ENCODE measurements at places on chromosomes 6 and 20.
A peak's percentile ranks its signal among the peaks of the same experiment; 100 is the strongest.

- H3K27me3 ChIP-seq, result no peaks in the 10 kb centered on the region
- H3K36me3 ChIP-seq, result no peaks in the 10 kb centered on the region
- H3K27ac ChIP-seq, result no peak overlapping the region
- H3K4me1 ChIP-seq, result no peaks in the 10 kb centered on the region
- H3K4me3 ChIP-seq, result no peak overlapping the region
These were observed 8.7 kb upstream of the RPP40 start for GRCh38 chr6:5012519-5012918.

DNA sequence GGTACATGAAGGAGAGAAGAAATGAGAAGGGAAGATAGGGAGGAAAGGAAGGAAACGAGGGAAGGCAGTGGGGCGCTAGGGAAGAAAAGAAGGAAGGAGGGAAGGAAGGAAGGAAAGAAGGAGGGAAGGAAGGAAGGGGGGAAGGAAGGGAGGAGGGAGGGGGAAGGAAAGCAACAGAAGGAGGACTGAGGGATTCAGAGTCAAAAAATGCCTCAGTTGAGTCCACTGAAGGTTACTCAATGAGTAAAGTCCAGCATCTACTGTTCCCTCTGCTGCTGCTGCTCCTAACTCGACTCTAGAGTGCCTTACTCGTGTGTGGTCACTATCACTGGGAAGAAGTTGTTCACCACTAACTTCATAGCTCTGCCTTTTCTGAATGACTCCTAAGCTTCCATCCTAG lies 33.8 kb downstream of the PHACTR1 start:
- H3K4me1 ChIP-seq, result peaks cover 13% of the 10 kb centered on the region
- H3K27ac ChIP-seq, result no peak overlapping the region
- no peak overlapping the region for H3K4me3 ChIP-seq

DNA sequence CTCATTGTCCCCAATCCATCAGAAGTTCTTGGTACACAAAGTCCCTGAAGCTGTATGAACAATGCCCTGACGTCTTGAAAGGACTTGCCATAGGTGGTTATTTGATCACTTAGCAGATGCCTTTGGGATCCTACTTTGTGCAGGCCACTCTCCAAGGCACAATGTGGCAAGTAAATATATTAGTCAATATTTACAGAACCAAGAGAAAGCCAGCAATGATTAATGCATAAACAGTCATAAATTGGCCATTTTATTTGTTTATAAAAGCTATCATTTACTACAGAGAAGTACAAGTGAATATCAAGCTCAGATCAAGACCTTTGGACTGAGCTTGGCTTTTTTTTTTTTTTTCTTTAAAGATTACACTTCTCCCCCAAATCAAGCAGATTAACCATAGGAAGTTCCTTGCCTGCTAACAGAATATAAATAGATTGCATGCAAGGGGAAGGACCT lies 161.8 kb downstream of the MTHFD1L start:
- no peaks in the 10 kb centered on the region for H3K27me3 ChIP-seq
- H3K4me3 ChIP-seq, result no peak overlapping the region
- no peaks in the 10 kb centered on the region for H3K4me1 ChIP-seq
- DNase-seq, result no peak
- no peak overlapping the region for H3K27ac ChIP-seq

DNA sequence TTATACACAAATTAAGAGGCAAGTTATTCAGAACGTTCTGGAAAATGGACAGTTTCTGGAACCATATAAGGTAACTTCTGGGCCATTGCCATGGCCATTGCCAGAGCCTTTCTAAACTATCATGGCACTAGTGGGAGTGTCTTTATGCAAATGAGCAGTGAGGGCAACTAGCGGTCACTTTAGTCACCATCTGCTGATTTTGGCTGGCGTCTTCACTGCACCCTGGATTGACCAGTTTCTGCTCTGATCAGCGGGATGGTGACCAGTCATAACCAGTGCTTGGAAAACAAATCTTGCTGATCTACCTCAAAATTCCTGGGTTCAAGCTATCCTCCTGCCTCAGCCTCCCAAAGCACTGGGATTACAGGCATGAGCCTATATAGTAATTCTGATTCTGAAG lies 7.3 kb upstream of the SNTA1 start:
- H3K27me3 ChIP-seq, result no peaks in the 10 kb centered on the region
- H3K36me3 ChIP-seq, result no peaks in the 10 kb centered on the region
- H3K4me1 ChIP-seq, result no peaks in the 10 kb centered on the region
- H3K4me3 ChIP-seq, result no peak overlapping the region
- no peak for DNase-seq

GRCh38 chr6:111201764-111202163 lies 114.5 kb downstream of the SLC16A10 start:
- no peak overlapping the region for H3K4me3 ChIP-seq
- no peak overlapping the region for H3K27ac ChIP-seq
- no peaks in the 10 kb centered on the region for H3K27me3 ChIP-seq
- H3K4me1 ChIP-seq, result no peaks in the 10 kb centered on the region
- H3K36me3 ChIP-seq, result no peaks in the 10 kb centered on the region

DNA sequence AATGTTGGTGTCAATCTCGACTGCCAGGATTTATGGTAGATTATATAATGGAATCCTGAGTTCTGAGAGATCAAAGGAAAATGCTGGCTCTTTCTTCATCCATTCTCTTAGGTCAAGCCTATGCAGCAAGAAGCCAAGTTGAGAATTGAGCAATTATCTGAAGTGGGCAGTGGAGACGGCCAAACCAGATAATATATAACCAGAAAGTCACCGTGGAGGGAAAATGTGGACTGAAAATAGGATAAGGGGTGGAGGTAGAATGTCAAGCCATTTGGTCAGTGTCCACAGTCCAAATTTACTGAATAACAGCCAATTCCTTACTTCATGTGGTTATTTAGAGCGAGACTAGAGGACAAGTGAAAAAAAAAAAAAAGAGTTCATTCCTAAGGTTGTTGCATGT lies 107.8 kb upstream of the ESR1 start:
- no peaks in the 10 kb centered on the region for H3K36me3 ChIP-seq
- H3K4me1 ChIP-seq, result peaks cover 38% of the 10 kb centered on the region
- H3K4me3 ChIP-seq, result no peak overlapping the region
- no peak overlapping the region for H3K27ac ChIP-seq

DNA sequence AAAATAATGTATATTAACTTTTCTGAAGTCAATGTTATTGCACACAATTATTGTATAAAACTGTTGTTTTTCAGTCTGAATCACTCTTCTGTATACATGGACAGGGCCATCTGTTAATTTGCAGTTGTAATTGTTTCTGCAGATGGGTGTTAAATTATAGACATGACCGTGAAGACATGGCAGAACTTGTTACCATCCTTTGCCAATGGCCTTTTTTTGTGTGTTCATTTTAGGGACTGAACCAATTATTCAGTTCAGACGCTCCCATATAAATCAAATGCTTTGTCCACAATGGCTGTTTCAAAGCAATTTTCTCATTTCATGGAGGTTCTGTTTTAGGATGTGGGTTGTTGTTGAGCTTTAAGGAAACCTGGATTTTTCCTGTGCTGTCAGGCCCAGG lies 533.7 kb downstream of the DOK5 start:
- H3K4me1 ChIP-seq, result no peaks in the 10 kb centered on the region
- H3K27ac ChIP-seq, result no peak overlapping the region
- no peak overlapping the region for H3K4me3 ChIP-seq
- DNase-seq, result no peak

GRCh38 chr6:88238065-88238464 lies 71.9 kb upstream of the CNR1 start:
- no peaks in the 10 kb centered on the region for H3K36me3 ChIP-seq
- no peak overlapping the region for H3K4me3 ChIP-seq
- no peaks in the 10 kb centered on the region for H3K4me1 ChIP-seq
- H3K27ac ChIP-seq, result no peak overlapping the region
- no peaks in the 10 kb centered on the region for H3K27me3 ChIP-seq

DNA sequence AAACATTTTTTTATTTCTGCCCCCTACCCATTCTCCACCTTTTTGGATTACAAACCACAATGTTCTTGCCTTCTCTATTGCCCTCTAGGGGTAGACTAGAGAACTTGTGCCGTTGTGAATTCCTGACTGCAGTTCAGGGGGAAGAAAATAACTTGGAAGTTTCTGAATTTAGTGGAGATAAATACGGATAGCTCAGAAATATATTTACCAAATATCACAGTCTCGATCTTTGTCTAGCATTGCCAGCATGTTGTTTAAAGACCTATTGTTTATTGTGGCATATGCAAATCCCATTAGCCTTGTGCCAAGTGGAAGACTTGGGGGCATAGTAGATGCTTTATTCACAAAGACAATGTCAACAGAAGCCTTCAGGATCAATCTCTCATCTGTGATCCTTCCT lies 154.1 kb upstream of the MMS22L start:
- no peak overlapping the region for H3K4me3 ChIP-seq
- H3K4me1 ChIP-seq, result no peaks in the 10 kb centered on the region
- no peaks in the 10 kb centered on the region for H3K36me3 ChIP-seq

GRCh38 chr6:108159981-108160380 lies 5.8 kb upstream of the NR2E1 start:
- no peak overlapping the region for H3K4me3 ChIP-seq
- H3K4me1 ChIP-seq, result peaks cover 13% of the 10 kb centered on the region
- H3K36me3 ChIP-seq, result no peaks in the 10 kb centered on the region
- H3K27ac ChIP-seq, result no peak overlapping the region

DNA sequence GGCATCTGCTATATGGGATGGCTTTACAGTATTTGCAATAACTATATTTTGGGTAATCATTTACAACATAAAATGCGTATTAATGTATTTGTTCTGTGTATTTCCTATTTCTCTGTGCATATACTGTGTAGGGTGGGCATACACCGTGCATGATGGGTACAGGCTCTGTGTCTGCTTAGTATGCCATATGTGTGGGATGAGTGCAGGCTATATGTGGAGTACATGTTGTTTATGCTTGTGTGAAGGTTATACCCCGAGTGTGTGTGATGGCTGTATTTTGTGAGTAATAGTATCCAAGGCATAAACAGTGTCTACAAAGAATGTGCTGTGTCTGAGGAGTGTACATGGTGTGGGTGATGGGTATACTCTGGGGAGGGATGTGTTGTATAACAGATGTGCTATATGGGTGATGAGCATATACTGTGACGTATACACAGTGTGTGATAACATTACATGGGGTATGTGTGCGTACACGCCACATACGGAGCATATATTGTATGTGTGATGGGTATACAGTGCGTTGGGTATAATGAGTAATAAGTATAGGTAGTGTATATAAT lies 52.7 kb downstream of the CPXM1 start:
- H3K4me3 ChIP-seq, result no peak overlapping the region
- no peaks in the 10 kb centered on the region for H3K27me3 ChIP-seq
- H3K4me1 ChIP-seq, result peaks cover 30% of the 10 kb centered on the region
- H3K36me3 ChIP-seq, result no peaks in the 10 kb centered on the region
- no peak overlapping the region for H3K27ac ChIP-seq

GRCh38 chr6:88670369-88670768 lies 293.0 kb downstream of the RNGTT start:
- H3K4me1 ChIP-seq, result no peaks in the 10 kb centered on the region
- H3K27me3 ChIP-seq, result no peaks in the 10 kb centered on the region
- no peak for DNase-seq
- H3K27ac ChIP-seq, result no peak overlapping the region
- H3K36me3 ChIP-seq, result no peaks in the 10 kb centered on the region

DNA sequence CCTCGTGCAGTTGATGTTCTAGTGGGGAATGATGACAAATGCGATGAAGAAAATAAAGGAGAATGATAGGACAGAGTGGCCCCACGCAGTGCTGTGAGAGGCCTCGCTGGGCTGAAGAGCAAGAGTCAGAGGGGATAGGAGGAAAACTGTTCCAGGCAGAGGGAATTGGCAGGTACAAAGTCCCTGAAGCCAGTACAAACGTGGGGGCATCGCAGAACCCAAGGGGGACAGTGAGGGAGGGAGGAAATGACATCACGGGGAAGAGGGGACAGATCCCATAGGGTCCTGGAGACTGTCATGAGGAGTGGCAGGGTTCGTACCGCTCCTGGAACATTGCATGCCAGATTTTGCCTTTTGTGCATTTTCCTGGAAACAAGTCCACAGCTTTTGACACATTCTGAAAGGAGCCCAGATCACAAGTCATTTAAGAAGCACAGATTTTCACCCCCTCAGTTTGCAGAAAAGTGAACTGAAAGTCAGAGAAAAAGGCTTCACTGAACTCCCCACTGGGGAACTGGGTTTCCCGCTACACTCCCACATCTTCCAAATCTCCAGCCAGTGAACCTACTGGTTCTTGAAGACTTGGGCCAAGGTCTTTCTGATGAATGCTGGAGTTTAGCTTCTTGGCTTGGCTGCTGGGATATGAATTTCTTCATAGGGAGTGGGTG lies 77.0 kb downstream of the SULF2 start:
- H3K27ac ChIP-seq, result no peak overlapping the region
- no peaks in the 10 kb centered on the region for H3K4me1 ChIP-seq
- DNase-seq, result no peak
- H3K27me3 ChIP-seq, result no peaks in the 10 kb centered on the region
- H3K36me3 ChIP-seq, result no peaks in the 10 kb centered on the region

GRCh38 chr6:118780668-118781067 lies 113.3 kb upstream of the ASF1A start:
- no peaks in the 10 kb centered on the region for H3K36me3 ChIP-seq
- H3K27ac ChIP-seq, result no peak overlapping the region
- no peak for DNase-seq

GRCh38 chr6:13524801-13525508 lies 37.6 kb upstream of the GFOD1 start:
- no peak overlapping the region for H3K4me3 ChIP-seq
- no peaks in the 10 kb centered on the region for H3K27me3 ChIP-seq
- no peak overlapping the region for H3K27ac ChIP-seq
- no peaks in the 10 kb centered on the region for H3K36me3 ChIP-seq

DNA sequence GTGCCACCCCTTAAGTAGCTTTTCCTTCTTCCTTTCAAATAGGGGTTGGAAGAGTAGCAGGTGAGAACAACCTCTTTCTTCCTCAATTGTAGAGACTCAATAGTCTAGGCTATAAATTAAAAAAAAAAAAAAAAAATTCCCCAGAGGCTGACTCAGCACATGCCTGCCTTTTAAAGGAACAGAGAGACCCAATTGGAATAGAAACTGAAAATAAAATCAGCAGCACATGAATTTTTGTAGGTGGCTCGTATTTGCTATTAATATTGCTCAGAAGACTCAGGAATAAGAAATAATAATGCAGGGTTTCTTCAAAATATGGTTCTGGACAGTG lies 19.3 kb downstream of the TOP1 start:
- no peaks in the 10 kb centered on the region for H3K36me3 ChIP-seq
- peak overlapping the region; percentile 24 for H3K27ac ChIP-seq
- no peak for DNase-seq

- H3K4me3 ChIP-seq, result peak overlapping the region; percentile 73
- peak overlapping the region; percentile 99 for H3K27ac ChIP-seq
- no peaks in the 10 kb centered on the region for H3K27me3 ChIP-seq
- H3K4me1 ChIP-seq, result peaks cover 10% of the 10 kb centered on the region
These were observed 3.3 kb downstream of the EZR start for GRCh38 chr6:158815907-158816306.

DNA sequence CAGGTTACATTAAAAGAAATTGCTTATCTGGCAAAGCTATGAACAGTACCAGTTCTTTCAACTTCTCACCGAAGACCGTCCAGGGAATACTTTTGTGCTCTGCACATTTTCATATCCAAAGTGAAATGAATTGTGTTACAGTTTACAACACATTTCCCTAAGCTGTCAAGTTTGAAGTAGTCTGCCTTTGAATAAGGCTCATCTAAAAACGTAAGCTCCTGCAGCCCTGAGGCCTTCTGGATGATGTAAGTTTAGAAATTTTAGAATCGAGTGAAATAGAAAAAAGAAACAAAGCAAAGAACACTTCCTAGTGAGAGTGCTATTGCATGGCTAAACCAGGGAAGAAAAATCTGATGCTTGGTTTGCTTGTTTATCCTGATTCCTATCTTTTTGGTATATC lies 653.8 kb downstream of the MMUT start:
- H3K27ac ChIP-seq, result no peak overlapping the region
- DNase-seq, result no peak
- no peaks in the 10 kb centered on the region for H3K4me1 ChIP-seq
- no peaks in the 10 kb centered on the region for H3K36me3 ChIP-seq
- H3K4me3 ChIP-seq, result no peak overlapping the region
- no peaks in the 10 kb centered on the region for H3K27me3 ChIP-seq

Measured in esophagus squamous epithelium (tissue), 5 donors.